ENCODE measurements at places on chromosomes 4 and X.

- DNase-seq, result no peak
These were observed 211.8 kb upstream of the PSAPL1 start for GRCh38 chr4:7646384-7647061.

- DNase-seq, result no peak
These were observed 12.6 kb upstream of the SLC10A4 start for GRCh38 chr4:48470570-48470969.

GRCh38 chrX:131199091-131199490 is 90.0 kb downstream of the IGSF1 start:
- DNase-seq, result no peak

DNA sequence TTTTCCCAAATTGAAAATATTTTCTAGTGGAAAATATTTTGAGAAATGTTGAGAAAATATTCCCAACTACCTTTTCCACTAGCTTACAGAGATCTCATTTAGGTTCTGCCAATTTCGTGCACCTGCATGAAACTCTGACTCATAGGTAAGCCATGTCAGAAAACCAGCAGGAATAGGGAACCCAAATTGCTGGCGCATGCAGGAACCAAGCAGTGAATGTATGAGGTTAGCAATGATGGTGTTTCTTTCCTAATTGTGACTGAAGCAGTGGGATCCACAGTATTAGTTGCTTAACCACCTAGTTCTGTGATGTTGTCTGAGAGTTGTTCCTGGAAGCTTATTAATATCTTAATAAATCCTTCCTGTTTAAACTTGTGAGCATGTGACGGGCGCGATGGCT is 381.0 kb upstream of the TRAM1L1 start:
- DNase-seq, result no peak

DNA sequence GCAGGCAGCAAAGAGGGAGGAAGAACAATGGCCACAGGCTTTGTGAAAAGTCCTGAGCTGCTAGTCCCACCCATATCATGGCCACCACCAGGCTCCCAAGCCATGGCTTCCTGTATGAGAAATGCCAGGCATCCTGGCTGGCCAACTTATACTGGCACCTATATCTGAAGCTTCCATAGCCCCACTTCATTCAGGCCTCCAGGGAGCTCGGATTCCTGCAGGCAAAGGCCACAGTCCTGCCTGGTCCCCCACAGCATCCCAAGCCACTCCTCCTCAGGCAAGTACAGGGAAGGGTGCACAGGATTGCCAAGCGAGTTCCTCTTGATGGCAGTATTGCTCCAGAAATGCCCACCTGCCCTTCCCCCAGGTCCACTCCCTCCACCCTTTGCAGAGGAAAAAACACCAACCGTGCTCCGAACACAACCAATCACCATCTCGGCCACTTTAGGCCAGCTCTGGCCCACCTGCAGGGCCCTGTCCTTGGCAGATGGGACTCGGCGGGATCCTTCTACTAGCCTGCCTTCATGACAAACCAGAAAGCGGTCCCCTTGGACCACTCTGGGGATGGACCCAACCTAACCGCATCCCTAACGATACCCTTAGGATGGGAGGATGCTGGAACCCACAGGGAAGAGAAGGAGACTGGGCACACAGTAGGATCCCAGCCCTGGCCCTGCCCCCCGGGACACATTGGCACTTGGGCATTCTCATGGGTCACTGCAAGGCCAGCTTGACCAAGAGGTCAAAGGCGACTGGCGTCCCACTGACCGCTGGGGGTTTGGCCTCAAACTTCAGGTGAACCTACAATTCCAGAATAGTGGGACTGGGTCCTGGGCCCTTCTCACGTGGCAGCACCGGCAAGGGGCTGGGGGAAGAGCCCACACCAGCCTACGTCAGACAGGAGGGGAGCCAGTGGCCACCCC is 220.4 kb upstream of the AGTR2 start:
- no peak for DNase-seq

DNA sequence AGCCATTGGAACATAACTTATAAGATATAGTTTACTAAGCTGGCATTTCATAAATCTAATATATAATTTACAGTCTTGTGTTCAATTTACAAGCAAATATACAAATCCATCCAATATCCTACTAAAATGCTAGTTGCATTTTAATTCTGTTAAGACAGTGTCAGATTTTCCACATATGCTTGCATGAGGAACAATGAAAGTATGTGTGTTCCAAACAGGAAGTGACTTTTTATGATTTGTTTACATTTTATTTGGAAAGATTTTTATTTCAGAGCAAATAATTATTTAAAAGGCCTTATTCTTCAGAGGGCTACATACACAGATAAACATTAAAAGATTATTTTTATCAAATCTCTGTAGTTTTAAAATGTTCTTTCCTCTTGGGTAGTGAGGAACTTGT is 130.1 kb downstream of the KLHL34 start:
- no peak for DNase-seq

- no peak for DNase-seq
These were observed 41.5 kb downstream of the RAB40AL start for GRCh38 chrX:102978594-102978993.

DNA sequence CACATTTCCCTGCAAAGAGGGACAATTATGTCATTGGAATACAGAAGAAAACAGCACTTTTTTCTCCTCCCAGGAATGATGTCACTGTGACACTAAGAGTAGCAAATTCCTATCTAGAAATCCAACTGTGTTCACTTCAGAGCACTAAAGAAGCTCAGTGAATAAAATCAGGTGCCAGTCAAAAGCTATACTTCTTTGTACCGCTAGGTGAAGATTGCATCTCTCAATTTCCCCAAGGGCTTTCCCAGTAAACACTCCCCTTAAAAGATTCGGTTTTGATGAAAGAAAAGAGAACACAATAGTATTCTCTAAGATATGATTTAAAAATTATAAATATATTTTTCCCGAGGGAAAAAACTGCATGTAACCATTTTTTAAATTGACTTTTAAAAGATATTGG is 104.7 kb upstream of the MID1 start:
- no peak for DNase-seq

- DNase-seq, result no peak
These were observed 24.9 kb downstream of the FGF2 start for GRCh38 chr4:122851568-122851967.

DNA sequence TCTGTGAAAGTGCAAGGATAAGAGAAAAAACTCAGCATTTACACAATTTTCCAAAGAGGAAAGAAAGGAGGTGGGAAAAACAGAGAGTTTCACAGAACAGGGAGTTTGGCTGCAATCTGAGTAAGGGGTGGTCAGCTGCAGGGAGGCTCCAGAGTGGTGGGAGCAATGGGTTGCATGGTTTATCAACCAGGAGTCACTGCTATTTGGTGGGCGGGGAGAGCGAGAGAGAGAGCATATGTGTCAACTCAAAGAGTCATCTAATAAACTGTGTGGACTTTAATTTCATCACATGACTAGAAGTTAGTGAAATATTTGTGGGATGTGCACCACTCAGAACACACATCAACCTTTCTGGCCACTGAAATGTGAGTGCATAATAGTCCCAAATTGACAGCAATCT is 94.6 kb downstream of the FAM13A start:
- DNase-seq, result no peak

DNA sequence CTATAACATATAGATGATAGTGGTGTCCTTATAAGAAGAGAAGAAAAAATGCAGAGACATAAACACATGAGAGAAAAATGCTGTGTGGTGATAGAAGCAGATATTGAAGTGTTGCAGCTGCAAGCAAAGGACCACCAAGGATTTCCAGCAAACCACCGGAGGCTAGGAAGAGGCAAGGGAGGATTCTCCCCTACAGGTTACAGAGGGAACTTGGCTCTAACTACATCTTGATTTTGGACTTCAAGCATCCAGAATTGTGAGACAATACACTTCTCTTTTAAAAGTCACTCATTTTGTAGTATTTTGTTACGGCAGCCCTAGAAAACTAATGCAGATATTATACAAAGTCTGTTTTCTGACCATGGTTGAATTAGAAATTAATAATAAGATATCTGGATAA is 30.4 kb upstream of the CHRDL1 start:
- no peak for DNase-seq
